ENCODE measurements at places on chromosomes 4 and X.

DNA sequence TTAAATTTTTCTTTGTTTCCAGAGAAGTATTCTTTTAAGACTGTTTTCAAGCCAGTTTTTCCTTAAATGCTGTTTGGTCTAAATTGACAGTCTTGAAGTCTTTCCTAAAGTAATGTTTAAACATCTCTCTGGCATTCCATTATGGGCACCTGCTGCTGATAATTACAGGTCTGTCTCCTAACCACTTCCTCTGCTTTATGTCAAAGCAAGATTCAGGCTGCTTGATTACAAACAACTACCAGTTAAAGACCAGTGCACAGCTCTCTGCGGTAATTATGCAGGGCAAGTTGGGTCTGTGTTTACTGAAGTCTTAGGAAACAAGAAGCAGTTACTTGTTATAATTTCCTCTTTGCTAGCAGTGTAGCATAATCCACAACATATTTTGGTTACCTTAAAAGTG lies 17.6 kb downstream of the UNC5C start:
- DNase-seq, result no peak

DNA sequence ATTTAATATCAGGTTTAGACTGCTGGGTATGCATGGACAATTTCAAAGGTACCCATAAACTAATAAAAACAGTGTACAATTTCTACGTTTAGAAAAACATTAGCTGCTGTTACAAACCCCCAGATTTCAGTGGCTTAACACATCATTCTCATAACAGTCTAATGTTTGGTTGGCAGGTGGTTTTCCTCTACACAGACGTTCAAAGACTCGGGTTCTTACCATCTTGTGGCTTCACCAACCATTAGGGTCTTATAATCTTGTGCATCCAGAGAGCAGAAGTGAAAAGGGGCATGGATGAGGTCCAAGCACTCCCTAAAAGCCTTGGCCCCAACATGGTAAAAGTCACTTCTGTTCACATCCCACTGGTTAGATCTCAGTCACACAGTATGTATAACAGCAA lies 71.6 kb downstream of the SH3RF1 start:
- no peak for DNase-seq

GRCh38 chrX:110321081-110321480 lies 3.2 kb upstream of the AMMECR1 start:
- no peak for DNase-seq

- DNase-seq, result no peak
Measured at GRCh38 chr4:7781993-7782392, 157.7 kb downstream of the AFAP1 start.

DNA sequence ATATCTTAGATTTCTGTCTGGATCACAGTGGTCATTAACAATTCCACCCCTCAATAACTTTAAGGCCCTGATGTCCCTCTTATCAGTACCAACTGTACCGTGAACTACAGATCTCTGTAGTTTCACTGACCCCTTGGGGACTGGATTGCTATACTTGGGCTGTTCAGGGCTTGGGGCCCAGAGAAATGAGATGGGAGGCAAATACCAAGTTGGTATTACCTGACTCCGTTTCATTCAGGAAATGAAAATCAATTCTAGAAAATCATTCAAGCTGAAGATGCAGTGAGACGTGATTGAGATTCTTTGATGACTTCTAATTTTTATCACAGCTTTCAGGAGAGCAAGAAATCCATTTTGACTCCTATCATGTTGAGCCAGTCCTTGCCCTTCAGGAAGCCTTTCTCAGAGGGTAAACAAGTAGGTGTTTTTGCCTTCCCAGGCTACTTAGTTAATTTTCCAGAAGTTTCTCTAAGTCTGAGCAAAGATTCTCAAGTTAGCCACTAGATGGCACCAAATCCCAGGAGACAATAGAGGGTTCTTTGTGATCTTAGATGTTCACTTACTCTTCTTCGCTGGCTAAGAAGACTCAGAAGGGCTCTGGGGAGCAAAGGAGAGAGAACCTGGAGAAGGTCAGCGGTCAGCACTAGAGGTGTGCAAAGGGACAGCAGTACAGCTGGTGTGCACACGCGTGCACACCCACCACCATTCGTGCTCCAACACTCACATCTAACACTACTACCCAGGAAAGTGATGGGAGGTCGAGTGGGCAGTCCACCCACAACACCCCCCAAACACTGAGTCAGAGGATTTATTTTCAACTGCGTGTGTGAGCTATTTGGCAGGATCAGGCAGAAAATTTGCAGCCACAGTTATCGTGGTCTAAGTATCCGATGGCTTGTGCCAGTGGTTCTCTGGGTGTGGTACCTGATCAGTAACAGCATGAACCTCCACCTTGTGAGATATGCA lies 7.4 kb downstream of the HNRNPH2 start:
- no peak for DNase-seq

DNA sequence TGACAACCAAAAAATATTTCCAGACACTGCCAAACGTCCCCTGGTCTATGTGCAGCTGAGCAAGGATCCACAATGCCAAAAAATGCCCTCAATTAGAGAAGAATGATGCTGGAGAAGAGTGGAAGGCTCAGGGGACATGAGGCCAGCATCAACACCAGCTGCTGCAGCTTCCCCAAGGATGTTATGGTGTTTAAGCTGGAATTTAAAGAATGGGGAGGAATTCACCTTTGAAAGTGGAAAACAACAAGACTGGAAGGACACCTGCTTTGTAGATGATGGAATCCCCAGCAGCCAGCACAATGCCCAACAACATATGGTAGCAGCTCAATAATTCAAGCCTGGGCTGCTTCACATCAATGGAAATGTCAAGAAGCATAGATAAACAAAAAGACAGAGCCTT lies 20.3 kb upstream of the SMPX start:
- no peak for DNase-seq

GRCh38 chr4:15598644-15599043 lies 56.5 kb downstream of the FBXL5 start:
- no peak for DNase-seq

- DNase-seq, result no peak
Measured at GRCh38 chr4:151304755-151305154, 20.6 kb downstream of the SH3D19 start.

DNA sequence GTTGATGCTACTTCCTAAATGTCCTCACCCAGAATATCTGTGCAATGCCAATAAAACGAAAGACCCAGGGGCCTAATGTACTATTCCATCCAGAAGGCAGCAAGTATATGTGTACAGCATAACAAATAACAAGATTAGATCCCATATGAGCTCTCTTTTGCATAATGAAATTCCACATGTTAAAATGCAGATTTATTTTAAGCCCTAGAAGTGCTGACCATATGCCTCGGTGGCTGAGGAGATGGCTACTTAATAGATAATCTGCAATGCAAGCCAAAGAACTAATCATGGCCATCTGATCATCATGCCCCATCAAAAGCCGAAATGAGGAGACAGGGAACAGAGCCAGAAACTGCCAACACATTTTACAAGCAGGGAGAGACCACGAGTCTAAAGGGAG lies 293.5 kb downstream of the KCNIP4 start:
- DNase-seq, result no peak

GRCh38 chr4:142144813-142145212 lies 508.4 kb downstream of the IL15 start:
- DNase-seq, result no peak

DNA sequence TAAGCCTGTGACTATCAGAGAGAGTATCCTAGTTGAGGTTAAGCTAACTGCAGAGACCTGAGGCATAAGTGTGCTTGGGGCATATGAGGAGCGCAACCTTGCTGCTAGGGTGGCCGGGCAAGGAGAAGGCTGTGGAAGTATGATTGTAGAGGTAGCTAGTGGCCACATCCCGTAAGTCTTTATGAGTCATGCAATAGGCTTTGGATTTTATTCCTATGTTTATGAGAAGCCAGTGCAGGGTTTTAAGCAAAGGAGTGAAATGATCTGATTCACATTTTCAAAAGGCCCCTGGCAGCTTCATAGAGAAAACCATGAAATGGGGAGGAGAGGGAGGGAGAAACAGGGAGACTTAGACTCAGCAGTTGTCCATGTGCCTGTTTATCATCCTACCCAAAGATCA lies 92.1 kb upstream of the WDFY3 start:
- no peak for DNase-seq

DNA sequence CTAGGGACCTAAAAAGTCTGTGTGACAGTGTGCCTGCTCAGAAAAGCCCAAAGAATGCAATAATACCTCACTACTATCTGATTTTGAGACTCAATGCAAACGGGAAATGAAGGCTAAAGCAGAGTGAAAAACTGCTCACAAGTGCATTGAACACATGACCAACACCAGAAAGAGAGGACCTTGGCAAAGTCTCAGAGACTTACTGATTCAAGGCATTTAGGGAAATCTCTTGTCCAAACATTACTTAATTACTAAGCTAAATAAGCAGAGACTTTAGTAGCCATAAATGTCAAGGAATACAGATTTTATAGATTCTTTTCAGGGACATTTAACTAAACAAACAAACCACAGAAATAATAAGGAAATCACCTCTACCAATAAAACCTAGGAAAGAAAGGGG lies 916.0 kb downstream of the FSTL5 start:
- no peak for DNase-seq

DNA sequence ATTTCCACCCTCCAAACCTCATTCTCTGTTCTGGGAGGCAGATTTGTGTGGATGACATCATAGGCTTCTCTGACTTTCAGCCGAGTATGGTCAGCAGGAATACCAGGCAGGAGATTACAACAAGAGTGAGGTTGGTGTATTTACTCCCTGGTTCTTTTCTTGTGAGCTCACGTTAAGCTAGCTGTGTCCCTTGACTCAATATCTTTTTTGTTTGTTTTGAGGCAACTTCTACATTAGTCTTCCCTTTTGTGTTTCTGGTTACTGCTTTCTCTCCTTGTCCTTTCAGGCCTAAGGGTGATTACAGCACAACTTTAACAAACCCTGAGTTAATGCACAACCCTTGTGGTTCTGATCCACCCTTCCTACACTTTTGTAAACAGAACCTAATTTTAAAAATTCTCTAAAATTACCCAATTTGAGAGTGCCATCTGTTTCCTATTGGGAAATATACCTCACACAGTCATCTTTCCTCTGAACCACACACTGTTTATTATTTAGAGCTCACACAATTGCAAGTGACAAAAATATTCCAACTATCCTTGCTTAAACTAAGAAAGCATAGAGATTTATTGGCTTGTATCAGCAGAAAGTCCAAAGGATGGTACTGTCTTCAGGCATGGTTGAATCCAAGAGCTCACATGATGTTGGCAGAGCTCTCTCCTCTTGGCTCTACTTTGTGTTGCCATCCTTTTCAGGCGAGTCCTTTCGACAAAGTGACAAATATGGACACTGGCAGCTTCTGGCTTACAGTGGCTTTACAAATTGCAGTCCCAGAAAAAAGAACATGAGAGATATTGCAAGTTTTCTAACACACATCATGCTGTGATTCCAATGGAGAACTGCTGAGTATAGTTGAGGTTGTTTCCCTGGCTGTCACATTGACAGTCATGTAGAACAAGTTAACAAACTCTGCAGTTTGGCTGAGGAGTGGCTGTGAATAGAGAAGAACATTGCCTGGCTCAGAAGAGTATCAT lies 150.5 kb upstream of the DDIT4L start:
- no peak for DNase-seq

DNA sequence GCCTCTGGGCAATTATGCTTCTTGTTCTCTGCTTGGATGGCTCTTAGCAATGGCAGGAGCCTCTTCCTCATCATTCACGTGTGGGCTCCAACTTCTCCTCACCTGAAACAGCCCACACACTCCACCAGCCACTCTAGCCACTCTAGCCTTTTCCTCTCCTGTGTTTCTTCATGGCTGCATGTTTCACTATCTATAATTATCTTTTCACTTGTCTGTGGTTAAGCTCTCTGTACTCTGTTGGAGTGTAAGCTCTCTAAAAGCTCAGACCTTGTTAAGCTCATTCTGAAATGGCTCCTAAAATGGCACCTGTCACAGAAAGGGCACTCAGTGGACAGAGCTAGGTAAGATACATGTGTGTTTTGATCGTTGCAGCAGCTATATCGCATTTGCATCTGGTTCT lies 80.0 kb downstream of the SH3KBP1 start:
- no peak for DNase-seq

DNA sequence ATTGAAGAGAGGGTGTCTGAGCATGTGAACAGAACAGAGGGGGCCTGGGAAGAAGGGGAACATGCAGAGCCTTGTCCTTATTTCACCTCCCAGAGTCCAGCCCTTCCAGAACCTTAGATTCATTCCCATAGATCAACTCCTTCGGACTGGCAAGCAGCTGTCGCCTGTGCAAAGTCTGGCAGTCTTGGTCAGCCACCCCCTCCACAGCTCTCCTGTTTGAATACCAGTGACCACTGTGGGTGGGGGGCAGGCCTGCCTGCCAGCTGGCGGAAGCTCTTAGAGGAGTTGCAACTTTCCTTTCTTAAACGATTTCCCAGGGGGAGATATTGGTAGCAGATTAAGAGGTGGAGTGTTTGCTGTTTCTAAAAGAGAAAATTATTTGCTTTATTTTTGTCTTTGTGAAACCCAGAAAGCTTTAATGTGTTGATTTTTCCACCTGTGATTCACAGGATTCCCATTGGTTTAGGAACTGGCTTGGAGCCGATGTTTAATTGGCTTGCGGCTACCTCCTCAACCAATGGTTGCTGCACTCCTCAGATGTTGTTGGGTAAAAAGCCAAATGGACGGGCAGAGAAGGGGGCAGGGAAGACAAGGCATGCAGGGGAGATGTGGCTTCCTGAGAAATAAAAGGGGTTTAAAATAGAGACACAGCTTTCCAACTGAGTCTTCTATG lies 62.2 kb upstream of the PRPS1 start:
- no peak for DNase-seq

GRCh38 chr4:123233136-123233768 lies 163.3 kb upstream of the SPRY1 start:
- DNase-seq, result no peak

DNA sequence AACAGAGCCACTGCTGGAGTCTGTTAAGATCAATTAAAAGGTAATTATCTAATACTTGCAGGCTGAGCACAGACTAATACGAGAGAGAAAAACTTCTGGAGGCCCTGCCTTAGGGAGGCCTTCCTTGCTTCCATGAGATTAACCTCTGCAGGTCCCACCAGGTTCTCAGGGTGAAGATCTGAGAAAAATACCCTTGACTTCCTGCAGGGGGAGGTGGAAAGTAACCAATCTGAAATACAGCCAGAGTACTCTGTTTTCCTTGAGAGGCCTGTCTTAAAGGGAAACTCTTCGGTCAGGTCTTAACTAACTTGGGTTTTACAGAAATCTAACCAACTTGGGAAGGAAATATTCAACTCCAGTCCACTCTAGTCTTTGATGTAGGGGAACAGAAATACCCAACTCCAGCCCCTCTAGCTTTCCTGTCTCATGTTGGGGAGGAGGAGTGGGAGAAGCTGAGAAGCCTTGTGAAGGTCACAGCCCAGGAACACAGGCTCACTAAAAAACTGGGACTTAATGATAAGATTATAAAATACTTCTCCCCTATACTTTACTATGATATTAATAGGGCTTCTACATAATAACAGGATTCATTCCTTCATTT lies 77.1 kb downstream of the TBCK start:
- DNase-seq, result no peak

DNA sequence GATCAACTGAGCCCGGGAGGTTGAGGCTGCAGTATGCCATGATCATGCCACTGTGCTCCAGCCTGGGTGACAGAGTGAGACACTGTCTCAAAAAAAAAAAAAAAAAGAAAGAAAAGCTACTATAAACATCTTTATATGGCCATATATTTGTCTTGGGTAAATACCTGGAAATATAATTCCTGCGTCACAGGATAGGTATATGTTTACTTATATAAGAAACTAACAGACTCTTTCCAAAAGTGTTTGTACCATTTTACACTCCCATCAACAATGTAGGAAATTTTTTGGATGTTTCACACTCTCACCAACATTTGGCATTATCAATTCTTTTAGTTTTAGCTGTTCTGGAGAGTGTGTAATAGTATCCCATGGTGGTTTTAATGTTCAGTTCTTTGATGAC lies 12.8 kb downstream of the P2RY4 start:
- DNase-seq, result no peak

GRCh38 chr4:18439311-18439710 lies 417.8 kb upstream of the LCORL start:
- no peak for DNase-seq

Data from stimulated activated CD4-positive, alpha-beta T cell treated with anti-CD3 and anti-CD28 coated beads, Interleukin-1b, Interleukin-23, amount 100 ng/mL, for 24 hours (primary cell).